Cerebellum (tissue), 4 donors: ENCODE measurements at places on chromosomes 2 and 18.

DNA sequence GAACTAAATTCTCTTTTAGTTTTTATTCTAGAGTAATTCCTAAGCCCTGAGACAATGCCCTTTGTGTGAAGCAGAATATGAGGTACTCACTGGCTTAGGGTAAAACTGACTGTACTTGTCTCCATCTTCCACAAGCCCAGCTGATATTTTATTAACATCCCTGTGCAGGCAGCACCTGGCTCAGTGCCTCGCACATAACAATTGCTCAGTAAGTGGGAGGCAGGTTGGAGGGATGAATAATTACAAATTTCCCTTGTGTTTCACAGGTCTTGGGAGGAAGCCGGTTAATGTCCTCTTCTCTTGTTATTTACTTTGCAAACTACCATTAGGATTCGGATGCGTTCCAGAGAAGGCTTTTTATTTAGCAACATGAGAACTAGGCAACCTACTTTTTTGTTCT, 249.8 kb upstream of the FSHR start:
- no peak for DNase-seq

DNA sequence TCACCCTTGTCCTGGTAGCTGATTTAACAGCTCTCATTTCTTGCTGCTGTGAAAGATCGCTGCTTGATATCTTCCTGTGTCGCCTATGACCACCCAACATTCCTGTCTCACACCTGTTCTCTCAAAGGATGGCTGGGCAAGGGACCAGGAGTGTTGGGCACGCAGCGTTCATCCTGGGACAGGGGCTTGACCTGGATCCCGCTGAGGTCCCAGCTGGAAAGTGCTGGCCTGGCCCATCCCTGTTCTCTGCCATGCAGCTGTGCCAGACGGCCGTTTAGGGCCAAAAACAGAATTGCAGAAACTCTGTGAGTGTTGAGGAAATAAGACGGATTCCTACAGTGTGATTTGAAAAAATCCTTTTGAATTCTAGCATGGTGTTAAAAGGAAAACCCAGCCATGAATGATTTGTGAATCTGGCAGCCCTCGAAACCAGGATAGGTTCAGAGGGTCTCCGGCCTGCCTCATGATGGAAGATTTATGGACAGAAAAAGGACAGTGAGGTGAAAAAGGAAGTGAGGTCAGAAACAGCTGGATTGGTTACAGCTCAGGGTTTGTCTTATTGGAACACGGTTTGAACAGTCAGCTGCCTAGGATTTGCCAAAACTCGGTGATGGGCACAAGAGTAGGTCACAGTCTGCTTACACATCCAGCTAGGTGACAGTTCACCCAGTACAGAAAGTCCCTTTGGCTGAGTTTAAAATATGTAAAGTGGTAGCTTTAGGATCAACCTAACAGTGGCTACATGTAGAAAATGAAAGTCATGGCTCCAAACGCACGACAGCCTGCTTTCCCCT, 164.8 kb downstream of the DCDC2C start:
- no peak for DNase-seq

- peak; percentile 66 for DNase-seq
Measured at GRCh38 chr2:2528846-2529245, 197.8 kb upstream of the MYT1L start.

- DNase-seq = no peak
Measured at GRCh38 chr2:33275689-33276444, 200.6 kb upstream of the RASGRP3 start.

DNA sequence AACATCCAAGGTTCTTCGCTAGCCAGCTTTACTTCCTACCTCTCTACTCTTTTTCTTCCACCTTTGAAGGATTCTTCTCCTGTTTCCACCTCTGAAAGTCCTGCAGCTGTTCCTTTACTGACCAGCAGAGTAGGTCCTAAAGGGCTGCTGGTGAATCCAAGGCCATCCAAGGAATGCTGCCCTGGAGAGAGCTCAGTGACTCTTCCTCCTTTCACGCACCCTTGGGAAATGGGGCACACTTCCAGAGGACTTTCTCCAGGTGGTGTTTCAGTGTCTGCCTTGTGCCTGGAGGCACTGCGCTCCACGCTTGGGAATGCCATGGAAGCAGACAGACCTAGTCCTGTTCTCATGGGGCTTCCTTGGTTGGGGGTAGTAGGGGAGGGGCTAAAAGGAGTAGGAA, 45.4 kb downstream of the SLC16A14 start:
- no peak for DNase-seq

GRCh38 chr2:218960309-218961165, 1.1 kb downstream of the CDK5R2 start:
- DNase-seq = no peak

DNA sequence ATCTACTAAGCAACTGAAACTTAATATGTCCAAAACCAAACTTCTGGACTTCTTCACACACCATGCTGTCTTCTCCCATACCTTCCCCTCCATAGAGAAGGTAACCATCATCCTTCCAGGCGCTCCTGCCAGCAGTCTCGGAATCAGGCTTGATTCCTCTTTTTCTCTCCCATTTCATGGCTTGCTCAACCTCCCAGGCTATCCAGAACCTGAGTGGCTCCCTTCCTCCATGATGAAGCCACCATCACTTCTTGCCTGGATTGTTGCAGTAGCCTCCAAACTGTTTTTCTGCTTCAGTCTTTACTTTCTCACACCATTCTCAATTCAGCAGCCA, 40.1 kb upstream of the NDUFV2 start:
- no peak for DNase-seq

DNA sequence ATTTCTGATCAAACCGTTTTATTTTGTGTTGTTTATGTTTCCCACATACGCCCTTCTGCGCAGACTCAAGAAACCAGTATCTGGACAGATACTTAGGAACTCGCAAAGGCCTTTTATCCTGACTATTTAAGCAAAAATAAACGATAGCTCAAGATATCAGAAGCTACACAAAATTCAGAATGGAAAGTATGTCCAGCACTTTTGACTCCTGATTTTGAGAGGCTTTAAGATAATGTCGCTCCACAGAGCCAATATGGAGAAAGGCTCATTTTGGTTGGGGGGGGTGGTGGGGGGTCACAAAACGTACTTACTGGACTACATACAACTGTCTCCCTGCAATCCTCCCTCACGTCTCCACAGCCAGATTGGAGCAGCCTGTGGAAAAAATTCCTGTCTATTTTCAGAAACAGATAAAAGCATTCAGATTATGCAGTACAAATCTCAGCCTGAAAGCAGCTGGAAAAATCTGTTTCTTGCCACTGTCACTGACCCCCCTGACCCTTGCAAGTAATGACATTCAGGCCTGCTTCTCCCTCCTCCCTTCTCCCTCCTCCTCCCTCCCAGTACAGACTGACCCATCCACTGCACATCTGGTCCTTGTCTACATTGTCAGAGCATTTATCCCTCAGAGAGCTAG, 34.9 kb upstream of the LCLAT1 start:
- DNase-seq = no peak

DNA sequence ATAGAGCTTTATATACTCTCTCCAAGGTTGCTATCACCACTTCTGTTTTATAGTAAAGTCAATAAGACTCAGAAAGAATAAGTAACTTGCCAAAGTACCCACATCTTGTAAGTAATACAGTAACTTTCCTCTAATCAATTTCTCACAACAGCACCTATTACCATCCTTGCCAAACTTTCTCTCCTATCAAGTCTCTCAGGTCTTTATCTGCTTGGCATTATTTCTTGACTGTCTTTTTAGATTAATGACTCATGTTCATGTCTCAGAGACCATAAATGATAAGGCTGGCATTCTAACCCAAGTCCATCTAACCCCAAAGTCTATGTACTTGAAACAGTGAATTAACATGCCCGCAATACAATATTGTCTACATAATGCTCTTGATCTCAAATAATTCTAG, 618.0 kb upstream of the ZEB2 start:
- DNase-seq = no peak

- no peak for DNase-seq
Measured at GRCh38 chr18:64332835-64333234, 183.9 kb upstream of the LINC00305 start.

DNA sequence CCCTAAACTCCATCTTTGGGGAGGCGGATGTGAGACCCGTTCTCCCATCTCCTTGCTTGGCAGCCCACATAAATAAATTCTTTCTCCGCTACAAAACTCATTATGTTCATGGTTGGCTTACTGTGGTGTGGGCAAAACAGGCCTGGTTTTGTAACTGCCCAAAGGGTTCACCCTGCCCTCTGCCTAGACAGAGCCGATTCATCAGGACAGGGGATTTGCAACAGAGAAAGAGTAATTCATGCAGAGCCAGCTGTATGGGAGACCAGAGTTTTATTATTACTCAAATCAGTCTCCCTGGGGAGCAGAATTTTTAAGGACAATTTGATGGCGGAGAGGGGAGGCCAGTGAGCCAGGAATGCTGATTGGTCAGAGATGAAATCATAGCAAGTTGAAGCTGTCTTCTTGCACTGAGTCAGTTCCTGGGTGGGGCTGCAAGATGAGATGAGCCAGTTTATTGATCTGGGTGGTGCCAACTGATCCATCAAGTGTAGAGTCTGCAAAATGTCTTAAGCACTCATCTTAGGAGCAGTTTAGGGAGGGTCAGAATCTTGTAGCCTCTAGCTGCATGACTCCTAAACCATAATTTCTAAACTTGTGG, 8.4 kb upstream of the RNF125 start:
- no peak for DNase-seq

DNA sequence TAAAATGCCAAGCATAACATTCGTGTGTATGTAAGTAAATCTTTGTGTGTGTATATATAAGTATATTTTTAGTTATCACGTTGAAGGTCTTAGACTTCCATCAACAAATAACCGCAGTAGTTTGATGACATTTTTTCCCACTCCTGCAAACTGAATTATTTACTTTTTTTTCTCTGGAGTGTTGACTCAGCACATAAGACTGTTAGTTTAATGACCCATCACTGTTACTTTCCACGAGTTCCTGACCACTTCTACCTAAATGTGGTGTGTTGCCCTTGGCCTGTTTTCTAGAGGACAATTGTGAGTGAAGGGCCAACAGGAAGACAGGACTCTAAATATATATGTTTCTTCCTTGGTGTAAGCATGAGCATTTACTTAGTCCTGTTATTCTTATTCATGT, 71.3 kb upstream of the TXNDC2 start:
- no peak for DNase-seq

GRCh38 chr2:153455861-153456260, 22.7 kb downstream of the RPRM start:
- DNase-seq = no peak

DNA sequence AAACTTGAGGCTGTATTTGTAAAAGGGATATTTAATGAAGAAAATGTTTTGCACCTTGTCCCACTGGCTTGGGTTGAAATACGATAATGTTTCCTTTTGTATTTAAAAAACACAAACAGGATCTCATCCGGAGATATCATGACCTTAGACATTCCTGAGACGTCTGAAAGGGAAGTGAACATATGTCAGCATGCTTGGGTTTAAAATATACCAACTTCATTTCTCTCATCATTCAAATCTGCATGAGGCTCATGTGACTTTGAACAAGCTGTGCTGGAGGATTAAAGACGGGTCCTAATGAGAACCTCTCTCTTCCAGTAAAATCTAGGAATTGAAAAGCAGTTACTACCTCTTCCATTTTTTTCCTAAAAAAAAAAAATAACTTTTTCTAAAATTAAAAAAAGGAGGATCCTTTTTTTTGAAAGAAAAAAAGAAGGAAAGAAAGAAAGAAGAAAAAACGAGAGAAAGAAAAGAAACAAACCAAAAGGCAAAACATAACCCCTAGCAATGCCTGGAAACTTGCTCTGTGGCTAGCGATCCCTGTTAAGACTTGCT, 106.8 kb upstream of the ZFP36L2 start:
- no peak for DNase-seq

DNA sequence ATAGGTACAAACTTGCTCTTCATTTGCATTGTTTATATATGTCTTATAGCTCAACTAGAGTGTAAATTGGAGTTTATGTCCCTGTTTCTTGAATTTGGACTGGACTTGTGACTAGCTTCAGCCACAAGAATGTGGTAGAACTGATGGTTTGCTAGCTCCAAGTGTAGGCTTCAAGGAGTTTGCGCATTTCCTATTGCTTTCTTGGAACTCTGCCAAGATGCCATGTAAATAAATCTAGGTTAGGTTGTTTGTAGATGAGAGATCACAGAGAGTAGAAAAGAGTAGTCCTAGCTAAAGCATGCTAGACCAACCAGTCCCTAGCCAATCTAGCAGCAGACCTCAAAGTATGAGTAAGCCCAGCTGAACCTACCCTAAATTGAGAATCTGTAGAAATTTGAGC, 183.0 kb upstream of the CYP26B1 start:
- DNase-seq = no peak
